ENCODE measurements at places on chromosomes 13 and 19.

GRCh38 chr13:51620165-51620983 is 36.1 kb downstream of the WDFY2 start:
- no peak for DNase-seq

- DNase-seq, result no peak
These were observed 37.3 kb downstream of the ZAR1L start for GRCh38 chr13:32277839-32278238.

DNA sequence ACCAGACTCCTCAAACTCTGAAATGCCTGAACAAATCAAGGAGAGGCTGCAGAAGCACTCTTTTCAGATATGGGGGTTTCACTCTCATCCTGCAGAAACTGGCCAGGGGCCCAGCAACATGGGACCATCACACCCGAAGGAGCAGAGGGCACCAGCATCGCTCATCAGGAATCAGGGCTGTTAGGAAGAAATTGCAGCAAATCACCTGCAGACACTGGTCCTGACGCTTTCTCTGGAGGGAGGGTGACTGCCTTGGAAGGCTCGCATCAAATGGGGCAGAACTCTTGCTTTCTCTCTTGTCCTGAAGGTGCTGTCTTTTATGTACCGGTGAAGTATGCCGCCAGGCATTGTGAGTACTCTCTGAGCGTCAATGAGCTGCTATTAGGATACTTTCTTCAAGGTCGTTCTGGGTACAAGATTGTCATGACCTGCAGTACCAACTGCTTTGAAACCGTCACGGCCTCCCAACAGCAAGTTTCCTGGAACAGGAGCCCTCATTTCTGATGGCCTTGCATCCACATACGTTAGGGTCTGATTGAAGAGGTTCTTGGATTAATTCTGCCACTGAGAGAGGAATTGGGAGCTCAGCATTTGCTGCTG is 155.7 kb upstream of the SOX1 start:
- no peak for DNase-seq

DNA sequence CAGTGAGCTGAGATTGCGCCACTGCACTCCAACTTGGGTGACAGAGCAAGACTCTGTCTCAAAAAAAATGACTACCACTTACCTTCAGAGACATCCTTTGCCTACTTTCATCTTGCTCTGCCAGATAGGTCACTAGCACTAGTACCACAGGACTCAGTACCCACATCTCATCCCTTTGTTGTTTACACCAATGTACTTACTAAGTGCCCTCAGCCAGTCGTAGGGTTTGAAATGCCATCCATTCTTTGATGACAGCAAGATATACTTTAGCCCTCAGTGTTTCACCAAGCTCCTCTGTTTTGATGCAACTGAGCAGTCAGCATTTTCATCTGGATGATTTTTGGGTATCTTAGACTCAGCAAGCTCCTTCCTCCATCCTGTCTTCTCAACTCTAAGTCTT is 6.1 kb downstream of the URAD start:
- DNase-seq, result no peak

- no peak for DNase-seq
These were observed 3.8 kb upstream of the APC2 start for GRCh38 chr19:1445932-1446712.

DNA sequence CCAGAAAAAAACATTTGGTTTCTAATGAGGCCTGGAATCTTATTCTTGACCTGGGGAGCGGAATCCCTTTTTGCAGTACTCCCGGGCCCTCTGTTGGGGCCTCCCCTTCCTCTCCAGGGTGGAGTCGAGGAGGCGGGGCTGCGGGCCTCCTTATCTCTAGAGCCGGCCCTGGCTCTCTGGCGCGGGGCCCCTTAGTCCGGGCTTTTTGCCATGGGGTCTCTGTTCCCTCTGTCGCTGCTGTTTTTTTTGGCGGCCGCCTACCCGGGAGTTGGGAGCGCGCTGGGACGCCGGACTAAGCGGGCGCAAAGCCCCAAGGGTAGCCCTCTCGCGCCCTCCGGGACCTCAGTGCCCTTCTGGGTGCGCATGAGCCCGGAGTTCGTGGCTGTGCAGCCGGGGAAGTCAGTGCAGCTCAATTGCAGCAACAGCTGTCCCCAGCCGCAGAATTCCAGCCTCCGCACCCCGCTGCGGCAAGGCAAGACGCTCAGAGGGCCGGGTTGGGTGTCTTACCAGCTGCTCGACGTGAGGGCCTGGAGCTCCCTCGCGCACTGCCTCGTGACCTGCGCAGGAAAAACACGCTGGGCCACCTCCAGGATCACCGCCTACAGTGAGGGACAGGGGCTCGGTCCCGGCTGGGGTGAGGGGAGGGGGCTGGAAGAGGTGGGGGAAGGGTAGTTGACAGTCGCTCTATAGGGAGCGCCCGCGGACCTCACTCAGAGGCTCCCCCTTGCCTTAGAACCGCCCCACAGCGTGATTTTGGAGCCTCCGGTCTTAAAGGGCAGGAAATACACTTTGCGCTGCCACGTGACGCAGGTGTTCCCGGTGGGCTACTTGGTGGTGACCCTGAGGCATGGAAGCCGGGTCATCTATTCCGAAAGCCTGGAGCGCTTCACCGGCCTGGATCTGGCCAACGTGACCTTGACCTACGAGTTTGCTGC is at the start of gene ICAM4:
TSS of gene ICAM4 (plus strand) at position 153 of the 935 bp plus-strand sequence. CDS start at position 211, 58 bp downstream.
- DNase-seq, result peak; percentile 89

DNA sequence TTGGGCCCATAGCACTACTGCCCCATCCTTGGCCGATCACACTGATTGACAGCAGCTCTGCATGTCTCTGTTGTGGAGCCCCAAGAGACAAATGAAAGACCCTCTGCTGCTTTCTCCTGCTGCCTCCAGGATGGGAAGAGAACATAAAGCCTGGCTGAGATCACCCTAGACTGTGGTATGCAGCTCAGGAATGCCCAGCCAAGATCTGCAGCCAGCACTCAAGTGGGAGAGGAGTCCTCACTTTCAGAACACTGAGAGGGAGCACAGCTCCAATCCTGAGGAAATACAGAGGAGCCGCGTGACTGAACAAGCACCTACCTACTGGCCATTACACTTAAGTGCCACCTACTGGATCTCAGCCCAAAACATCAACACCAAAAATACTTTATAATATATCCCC is 203.0 kb downstream of the POSTN start:
- DNase-seq, result no peak

DNA sequence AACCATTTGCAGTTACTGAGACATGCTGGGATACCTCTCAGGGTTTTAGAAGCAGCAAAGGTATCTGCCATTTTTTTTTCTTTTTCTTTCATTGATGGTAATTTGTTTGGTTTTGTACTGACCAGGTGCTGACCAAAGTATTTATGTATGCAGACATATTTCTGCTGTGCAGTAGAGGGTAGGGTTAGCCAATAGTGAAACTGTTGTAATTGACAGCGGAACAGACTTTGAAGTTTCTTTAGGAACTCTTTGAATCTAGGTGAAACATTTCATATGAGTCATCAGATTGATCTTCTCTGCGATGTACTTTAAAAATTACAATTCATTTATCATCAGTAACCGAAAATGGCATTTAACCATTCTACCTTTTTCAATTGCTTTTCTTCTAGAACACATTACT is 63.0 kb downstream of the ITGBL1 start:
- DNase-seq, result no peak

DNA sequence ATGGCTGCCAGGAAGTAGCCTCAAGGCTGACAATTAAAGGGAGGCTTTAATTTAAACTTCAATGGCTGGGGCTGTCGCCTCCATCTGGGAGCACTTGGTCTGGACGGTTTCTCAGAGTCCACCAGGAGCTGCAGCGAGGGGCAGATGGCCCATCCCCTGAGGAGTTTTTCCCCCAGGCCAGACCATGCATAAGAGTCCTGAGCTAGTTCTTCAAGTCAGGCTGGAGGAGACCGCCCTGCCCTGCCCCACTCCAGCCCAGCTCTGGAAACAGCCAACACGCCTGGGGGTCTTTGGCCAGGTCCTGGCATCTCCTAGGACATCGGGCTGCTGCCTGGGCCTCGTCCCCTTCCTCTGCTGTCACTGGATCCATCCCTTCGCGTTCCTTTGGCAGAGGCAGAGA is 5.3 kb upstream of the ACTN4 start:
- DNase-seq, result no peak

GRCh38 chr13:21316376-21316775 is 139.9 kb downstream of the MRPL57 start:
- no peak for DNase-seq

Data from hematopoietic multipotent progenitor cell treated with erythropoietin and hydrocortisone succinate and interleukin-3 and kit ligand, for 15 days (in vitro differentiated cells).